SHP77 (cell line): ENCODE measurements at places on chromosomes 2 and 18.

- DNase-seq: no peak
These were observed 58.3 kb downstream of the SMIM21 start for GRCh38 chr18:75369026-75369721.

DNA sequence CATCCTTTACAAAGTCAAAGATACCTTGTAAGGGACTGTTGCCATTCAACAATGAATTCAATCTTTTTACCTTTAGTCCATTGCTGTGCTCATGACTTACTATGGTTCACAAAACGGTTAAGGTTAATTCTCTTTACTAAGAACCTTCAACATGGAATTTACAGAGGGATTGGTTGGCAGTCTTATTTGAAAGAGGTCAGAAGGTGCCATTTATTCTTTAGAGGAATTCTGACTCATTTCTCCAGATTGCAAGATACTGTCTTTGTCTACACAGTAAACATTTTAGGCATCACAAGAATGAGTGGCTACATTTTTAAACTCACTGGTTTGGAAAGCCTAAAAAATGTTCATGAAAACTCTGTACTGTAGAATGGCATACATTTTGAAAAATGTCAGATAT, 17.4 kb downstream of the KCNH7 start:
- no peak for DNase-seq

- no peak for DNase-seq
These were observed 1.0 kb upstream of the TUBB6 start for GRCh38 chr18:12306752-12307700.

DNA sequence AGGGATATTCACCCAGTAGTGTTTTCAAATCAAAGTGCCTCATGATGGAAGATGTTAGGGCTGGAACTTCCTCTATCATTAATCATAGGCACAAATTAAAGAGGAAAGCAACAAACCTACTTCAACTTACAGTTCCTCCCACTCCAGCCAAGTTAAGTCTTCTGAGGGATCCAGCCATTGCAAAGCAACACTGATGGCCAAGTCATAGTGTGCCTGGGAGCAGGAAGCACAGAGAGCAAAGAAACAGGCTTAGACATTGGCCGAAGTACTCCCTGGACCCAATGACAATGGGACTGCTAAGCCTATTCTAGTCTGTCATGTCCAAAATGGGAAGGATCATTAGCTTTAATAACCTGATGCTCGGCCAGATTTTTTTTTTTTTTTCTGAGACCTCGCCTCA, 7.0 kb downstream of the C2orf80 start:
- DNase-seq: no peak

- no peak for DNase-seq
These were observed 384.0 kb downstream of the NBAS start for GRCh38 chr2:15177103-15177502.

GRCh38 chr18:48320639-48320945, 88.6 kb downstream of the ZBTB7C start:
- DNase-seq: peak; percentile 95

- DNase-seq: peak; percentile 38
These were observed at the start of gene SIX3 for GRCh38 chr2:44941551-44942234. Gene SIX3, plus strand, starts transcription at chr2:44941702. Its CDS starts 403 bp downstream, at chr2:44942105.

DNA sequence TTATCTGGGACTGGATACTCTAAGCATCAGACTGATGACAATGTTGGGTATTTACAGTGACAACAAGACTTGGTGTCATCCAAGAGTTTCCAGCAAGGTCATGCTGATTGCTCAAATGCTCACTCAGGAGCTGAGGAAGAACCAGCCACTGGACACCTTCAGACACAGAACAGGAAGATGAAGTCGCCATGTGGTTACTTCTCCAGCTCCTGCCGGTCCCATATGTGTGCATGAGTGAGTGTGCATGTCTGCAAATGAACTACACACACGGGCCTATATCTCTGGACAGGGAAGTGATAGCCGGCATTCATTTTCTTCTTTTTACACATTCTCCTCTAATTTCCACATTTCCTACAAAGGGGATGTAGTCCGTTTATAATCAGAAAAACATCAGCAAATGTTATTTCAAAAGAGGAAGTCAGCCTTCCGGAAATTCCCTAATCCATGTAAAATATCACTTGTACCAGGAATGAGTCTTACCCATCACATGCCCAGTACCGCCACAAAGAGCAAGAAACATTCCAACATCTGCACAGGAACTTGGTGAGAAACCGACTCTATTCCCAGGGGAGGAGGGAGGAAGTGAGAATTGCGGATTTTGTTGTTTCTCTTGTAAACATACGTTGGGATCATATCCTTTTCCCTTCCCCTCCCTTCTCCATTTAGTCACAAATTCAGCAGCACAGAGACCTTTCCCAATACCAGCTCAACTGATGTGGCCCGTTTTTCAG, 10.8 kb downstream of the RFX8 start:
- no peak for DNase-seq

DNA sequence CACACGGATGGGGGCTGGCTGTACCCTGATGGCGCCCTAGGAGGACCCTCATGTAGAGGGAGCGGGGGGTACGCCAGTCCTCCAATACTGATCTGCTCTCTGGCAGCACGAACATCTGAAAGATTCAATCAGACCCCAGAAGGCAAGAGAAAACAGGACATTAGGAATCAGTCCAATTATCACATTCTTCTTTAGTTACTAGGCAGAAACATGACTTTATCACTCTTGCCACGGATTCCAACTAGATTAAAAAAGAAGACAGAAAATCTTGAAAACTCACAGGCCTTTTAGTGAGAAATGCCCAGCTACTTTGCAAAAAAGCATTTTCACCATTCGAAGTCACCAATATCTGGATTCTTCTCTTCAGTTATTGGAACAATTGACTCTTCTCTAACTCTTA, 68.4 kb downstream of the ID2 start:
- DNase-seq: no peak

- DNase-seq: peak; percentile 30
These were observed 779 bp upstream of the LYPD6 start for GRCh38 chr2:149329489-149330126.

- DNase-seq: peak; percentile 35
These were observed 64.8 kb upstream of the RBM44 start for GRCh38 chr2:237733677-237734300.

DNA sequence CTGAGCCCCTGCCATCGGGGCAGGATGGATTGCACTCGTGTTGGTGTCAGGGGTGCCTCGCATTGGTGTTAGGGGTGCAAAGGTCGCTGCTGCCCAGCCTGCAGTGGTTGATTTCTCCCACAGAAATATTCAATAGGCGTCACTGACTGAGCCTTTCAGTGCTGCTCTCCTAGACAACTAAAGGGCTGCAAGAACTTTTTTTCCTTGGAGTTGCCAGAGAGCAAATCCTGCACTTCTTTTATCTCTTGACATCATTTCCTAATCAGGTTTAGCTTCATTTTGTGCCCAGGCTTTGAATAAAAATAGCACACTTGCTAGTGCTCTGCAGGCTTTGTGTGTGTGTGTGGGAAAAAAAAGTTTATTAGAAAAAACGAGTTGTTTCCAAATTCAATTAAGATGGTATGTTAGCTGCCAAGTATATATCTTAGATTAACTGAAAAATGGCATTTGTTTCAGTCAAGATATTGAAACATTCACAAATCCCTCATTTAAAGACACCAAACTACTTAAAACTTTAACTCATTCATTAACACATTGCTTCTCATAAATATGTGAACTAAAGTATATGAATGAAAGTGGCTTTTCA, 125.6 kb downstream of the SOCS6 start:
- DNase-seq: no peak

DNA sequence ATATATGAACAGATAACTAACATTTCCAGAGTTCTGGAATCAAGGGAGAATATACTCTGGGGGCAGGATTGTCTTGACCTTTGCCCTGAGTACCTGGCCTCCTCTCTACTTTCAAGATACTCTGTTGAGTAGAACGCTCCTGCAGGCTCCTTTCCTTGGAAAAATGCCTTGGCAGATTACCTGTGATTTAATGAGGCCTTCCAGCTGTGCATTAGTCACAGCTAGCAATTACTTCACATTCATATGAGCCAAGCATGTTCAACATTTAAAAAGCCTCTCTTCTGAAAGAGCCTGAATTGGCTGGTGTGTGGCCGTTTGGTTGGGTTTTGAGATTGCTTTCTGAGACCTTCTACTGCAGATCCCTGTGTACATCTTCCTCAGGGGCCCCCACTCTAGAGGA, 142.2 kb downstream of the PLCL1 start:
- no peak for DNase-seq

DNA sequence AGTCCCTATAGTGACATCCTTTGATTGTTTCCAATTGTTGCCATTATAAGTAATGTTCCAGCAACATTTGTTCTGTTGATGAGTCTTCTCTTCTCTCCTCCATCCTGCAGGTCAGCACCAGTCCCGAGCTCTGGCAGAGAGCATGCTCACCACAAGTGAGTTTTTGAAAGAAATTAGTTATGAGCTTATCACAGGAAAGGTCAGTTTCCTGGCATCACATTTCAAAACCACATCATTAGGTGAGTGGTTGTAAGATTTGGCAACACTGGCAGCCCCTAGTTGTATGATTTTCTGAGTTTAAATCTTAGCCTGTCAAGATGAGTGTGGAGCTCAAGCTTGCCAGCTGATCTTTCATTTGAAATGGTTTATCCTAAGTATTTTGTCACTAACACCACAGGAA, 149.6 kb downstream of the ESCO1 start:
- no peak for DNase-seq

DNA sequence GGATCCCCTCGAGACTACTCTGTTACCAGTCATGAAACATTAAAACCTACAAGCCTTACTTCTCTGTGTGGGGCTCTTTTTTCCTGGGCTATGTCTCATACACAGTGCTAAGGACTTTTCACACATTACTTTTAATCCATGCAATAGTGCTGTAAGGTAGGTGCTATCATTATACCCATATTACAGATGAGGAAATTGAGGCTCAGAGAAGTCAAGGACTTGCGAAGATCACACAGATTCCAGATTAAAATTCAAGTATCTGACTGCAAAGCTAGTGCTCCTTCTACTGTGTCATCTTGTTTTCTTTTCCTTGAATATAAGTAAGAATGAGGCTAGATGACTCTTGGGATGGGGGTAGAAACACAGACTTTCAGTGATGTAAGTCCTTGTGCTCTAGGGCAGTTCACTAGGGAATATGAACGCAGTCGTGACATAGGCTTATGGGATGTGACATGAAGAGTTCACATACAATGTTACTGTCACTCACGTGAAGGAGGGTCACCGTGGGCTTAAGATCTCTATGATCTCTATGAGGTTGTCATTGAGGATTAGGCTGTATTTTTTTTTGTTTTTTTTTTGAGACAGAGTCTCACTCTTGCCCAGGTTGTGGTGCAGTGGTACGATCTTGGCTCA, 7.0 kb upstream of the DGUOK start:
- no peak for DNase-seq

- no peak for DNase-seq
These were observed 238.5 kb downstream of the MTX2 start for GRCh38 chr2:176507786-176508185.

DNA sequence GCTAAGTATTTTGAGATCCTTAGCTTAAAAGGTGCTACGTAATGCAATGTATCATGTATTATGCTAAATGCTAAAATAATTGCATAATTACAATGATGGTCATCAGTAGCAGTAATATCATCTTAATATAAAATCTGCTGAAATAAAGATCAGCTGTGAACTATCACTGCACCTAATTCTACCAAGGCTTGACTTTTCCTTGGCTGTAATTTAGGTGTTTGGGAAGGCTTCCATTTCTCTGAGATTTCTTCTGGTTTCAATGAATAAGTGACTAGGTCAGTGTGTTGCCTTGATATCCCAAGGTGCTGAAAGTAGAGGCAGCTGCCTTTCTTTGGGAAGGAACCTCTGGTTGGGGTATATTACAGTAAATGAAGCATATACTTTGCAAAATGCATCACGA, 376.1 kb downstream of the STK39 start:
- DNase-seq: no peak

- DNase-seq: no peak
These were observed 13.9 kb downstream of the ARPC2 start for GRCh38 chr2:218230882-218231281.

GRCh38 chr18:36724591-36725001, 104.2 kb downstream of the TPGS2 start:
- DNase-seq: no peak

GRCh38 chr18:74407888-74408287, 49.2 kb downstream of the DIPK1C start:
- no peak for DNase-seq

- DNase-seq: no peak
These were observed 179.4 kb downstream of the ALPK2 start for GRCh38 chr18:58449464-58449863.

- DNase-seq: no peak
These were observed 166.2 kb downstream of the ATAD2B start for GRCh38 chr2:23760736-23761135.

GRCh38 chr2:114238910-114239559, 203.4 kb upstream of the DPP10 start:
- DNase-seq: no peak

- no peak for DNase-seq
These were observed 143.4 kb downstream of the NCKAP5 start for GRCh38 chr2:133424876-133425275.

- peak; percentile 16 for DNase-seq
These were observed 23.8 kb downstream of the FBXO41 start for GRCh38 chr2:73260338-73260984.

DNA sequence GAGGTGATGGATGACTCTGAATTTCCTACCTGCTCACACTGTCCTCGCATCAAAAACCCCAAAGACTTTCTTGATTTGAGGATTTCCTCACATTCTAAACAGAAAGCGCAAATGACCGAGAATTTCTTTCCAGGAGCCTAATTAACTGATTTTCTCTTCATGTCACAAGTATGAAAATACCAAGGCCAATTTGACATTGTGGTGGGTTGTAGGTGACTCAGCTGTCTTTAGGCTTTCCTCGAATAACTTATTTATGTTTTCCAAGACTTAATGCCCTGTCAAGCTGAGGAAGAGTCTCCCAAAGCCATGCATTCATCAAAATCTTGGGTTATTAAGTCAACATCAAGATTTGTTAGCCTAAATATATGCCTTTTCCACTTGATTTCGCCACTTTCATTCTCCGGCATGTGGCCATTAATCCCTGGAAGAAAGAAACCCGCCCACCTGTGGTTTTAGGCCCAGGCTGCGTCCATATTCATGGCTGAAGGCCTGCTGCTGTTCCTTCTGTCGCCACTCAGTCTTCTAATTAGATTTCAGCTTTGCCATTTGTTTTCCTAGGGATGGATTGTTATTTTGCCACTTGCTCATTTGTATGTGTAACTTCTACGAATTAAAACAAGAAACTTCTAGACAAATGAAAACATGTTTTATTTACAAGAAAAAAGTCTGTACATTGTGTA, 84.9 kb downstream of the ST6GAL2 start:
- no peak for DNase-seq

GRCh38 chr2:7508296-7508943, 591.2 kb downstream of the RNF144A start:
- no peak for DNase-seq

- DNase-seq: no peak
These were observed 35.1 kb upstream of the SLC14A1 start for GRCh38 chr18:45688833-45689232.

DNA sequence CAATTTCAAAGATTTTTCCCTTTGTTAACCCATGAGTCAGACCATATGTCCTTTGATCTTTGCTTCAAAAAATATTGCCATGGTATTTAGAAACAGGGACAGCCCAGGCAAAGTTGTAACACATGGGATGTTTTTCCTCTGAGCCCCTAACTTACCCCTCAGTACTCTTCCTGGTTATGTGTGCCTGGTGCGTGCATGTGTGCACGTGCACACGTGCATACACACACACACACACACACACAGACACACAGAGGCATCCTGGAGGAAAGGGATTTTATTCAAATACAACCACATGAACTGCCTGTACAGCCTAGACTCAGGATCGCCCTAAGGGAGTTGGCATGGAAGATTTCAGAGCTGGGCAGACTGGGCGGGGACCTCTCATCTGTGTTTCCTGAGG, 5.1 kb downstream of the AFF3 start:
- DNase-seq: no peak

GRCh38 chr2:200713704-200714064, 98.0 kb upstream of the BZW1 start:
- no peak for DNase-seq
